Tongue (tissue), 3 donors: ENCODE measurements at places on chromosomes 7 and 10.

- no peak for DNase-seq
These were observed 131.9 kb downstream of the NRCAM start for GRCh38 chr7:108324053-108325038.

DNA sequence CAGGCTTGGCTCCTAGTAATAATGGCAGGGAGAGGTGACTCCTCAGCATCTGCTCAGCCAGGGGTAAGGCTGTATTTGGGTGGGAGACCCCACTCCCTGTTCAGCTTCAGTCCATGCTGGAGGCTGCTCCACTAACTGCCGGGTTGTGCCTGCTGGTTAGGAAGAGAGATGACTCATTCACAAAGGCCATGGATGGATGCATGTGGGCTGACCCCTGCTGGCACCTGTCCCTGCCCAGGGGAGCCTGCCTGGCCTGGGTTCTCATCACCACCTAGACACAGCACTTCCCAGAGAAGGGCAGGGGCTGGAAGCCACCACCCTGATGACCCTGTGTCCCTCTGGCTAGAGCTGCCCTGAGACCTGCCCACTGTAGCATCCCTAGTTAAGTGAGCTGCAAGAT, 59.0 kb downstream of the VSTM4 start:
- no peak for DNase-seq

DNA sequence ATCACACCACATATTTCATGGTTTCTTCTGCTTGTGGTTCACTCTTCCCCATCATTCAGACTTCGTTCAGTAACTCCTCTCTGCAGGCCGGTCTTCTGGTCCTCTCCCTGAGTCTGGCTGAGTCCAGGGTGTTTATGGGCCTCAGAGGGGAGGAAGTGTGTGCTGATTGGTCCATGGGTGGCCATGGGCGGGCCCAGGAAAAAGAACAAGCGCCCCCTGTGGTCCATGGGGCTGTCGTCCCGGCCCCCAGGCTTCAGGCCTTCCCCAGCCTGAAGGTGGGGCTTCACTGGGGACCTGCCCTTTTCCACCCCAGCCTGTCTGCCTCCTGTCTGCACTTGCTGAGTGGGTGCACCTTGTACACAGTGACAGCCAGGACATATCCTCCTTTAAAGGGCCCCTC, 123.7 kb downstream of the VIPR2 start:
- DNase-seq = no peak

DNA sequence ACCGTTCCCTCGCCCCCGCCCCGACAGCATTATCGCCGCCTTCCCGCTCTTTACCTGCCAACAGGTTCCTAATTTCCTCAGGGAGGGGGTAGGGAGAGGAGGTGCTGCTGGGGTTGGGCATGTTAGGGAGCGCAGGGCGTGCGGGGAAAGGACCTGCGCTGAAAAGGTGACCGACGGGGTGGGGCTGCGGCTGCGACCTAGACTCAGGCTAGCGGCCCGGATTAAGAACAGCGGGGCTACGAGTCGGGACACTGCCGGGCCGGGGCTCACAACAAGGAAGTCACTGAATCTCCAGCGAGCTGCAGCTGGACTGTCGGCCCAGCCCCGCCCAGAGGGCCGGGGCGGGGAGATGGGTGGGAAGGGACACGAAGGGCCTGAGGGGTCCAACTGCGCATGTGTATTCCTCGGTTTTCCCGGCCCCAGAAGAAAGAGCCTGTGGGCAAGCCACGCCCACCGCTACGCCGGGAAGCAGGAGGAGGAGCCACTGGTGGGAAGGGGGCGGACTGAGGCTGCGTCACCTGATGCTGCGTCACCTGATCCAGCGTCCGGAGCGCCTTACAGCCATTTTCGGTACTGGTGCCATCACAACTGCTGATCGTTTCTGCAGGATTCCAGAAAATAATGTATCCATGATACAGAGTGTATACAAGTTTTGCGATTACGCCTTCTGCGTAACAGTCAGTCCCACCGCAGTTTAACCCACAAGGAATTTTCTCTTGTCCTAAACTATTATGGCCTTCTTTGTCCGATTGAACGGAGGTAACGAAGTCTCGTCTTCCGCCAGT, at the start of gene SKAP2:
TSS of gene SKAP2 (minus strand) at position 282 of the 785 bp plus-strand sequence. CDS start at position 121, 161 bp downstream.
- peak; percentile 99 for DNase-seq

GRCh38 chr7:70602117-70602516, 529.8 kb upstream of the GALNT17 start:
- no peak for DNase-seq

GRCh38 chr7:24192053-24192452, 91.9 kb upstream of the NPY start:
- no peak for DNase-seq

DNA sequence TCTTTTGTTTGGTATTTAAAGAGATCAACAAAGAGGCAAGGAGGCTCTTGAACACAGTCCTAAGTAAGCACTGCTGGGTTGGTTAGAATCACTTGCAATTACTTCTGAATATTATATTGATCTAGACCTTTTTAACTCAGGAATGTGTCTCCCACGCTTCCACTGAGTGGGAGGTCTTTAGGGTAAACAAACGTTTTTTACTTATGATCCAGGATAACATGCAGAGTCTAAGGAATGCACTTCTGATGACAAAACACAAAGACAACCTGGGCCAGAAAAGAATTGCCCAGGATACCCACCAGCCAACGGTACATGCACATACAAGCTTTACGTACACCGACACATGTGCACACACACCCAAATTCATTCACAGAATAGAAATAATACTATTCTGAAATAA, 626.9 kb downstream of the PARD3 start:
- no peak for DNase-seq

DNA sequence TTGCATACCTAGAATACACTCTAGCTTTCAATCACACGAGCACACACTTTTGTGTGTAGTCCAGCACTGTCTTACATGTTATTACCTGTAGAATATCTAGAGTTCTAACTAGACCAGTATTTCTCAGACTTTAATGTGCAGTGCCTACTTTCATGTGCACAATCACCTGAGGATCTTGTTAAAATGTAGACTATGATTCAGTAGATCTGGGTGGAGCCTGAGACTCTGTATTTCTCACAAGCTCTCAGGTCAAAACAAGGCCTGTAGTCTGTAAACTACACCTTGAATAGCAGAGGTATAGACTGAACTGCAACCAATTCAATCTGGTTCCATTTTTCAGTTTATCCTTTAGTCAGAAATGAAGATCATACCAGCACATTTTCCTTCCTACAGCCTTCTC, 11.1 kb downstream of the IFIT2 start:
- DNase-seq = no peak

DNA sequence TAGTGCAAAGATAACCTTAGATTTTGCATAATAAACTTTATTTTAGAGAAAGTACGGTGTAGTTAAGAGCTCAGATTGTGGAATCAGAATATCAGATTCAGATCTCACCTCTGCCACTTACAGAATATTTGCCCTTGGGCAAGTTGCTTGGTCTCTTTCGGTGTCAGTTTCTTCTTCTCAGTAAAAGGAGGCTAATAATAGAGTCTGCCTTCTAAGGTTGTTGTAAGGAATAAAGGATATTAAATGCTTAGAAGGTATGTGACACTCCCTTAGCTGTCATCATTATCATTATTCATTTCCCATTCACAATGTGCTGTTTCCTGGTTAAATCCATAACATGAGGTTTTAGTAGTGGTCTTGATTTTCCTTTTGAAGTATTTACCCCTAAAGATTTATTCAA, 42.2 kb downstream of the MPLKIP start:
- DNase-seq = no peak

- DNase-seq = no peak
These were observed 82.6 kb upstream of the ASAH2 start for GRCh38 chr10:50333872-50334271.

GRCh38 chr7:44398511-44398911, 73.1 kb upstream of the CAMK2B start:
- DNase-seq = peak; percentile 87

- DNase-seq = no peak
These were observed 742.9 kb downstream of the SORCS3 start for GRCh38 chr10:105383978-105384377.

GRCh38 chr7:134419875-134420274, 39.0 kb downstream of the AKR1B1 start:
- no peak for DNase-seq

GRCh38 chr10:1372212-1372611, 316.0 kb downstream of the WDR37 start:
- no peak for DNase-seq

GRCh38 chr7:128153436-128153835, 87.6 kb upstream of the LEP start:
- DNase-seq = no peak

GRCh38 chr10:47214520-47214919, 85.5 kb upstream of the GDF10 start:
- no peak for DNase-seq

- DNase-seq = no peak
These were observed 7.4 kb downstream of the ZNF487 start for GRCh38 chr10:43444323-43444722.

DNA sequence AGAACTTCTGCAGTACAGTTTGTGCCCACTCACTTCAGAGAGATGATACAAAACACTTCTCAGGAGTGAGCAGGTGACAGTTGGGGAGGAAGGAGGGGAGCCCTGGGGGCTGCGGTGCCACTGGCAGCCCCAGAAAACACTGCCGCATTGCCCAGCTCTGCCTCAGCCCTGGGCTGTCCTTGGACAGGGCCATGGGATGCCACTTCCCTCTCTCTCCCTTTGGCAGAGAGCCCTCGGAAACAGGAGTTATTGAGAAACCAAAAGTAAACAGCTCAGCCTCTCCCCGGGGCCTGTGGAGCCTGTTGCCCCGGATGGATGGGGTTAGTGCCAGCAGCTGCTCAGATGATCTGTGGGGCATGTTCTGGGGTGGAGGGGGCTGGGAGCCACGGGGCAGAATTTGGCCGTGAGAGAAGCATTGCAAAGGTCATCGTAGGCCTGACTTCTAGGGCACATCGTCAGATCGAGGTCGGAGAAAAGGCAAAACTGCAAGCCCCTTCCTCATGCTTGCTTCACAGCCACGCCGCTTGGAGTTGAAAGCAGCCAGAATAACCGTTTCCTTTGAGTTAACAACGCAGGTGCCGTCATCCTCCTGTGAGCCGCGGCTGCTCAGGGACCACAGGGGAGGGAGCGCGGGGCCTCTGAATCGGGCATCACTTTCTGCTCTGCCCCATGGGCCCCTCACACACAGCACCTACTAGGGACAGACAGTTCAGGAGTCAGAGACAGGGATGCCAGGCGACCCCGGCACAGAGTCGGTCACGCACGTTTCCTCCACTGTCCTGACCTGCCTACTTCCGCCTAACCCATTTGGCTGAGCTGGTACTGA, 256.4 kb downstream of the CAMK1D start:
- DNase-seq = peak; percentile 84

DNA sequence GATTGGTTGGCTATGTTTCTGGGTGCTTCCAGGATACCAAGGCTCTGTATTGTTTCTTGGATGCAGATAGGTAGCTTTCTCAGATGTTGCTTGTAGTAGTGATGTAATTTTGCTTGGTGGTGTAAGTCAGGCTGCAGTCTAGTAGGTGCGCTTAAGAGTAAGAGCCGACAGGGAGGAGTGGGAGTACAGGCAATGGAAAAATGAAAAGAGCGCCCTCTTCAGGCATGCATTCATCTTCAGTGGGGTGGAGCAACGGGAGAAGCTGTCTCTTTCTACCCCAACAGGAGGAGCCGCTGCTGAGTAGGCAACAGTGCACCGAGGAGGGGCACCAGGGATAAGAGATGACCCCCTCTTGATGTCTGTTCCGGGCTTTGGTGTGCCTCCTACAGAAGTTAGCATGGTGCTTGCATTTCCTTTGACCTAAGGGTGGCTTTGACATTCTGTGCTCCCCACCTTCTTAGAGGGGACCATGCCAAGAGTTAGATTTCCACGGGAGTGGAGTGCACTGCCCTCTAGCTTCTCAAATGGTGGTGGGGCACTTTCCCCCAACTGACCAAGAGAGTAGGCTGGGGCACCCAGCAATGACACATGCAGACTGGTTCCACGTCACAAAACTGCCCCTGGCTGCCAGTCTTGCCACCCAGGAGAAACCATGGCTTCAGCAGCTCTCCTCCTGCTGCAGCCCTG, 56.1 kb downstream of the ZNF783 start:
- DNase-seq = no peak
